Retina (tissue), 1 donor: ENCODE measurements at places on chromosomes 2 and 18.
A peak's percentile ranks its signal among the peaks of the same experiment; 100 is the strongest.

GRCh38 chr2:231123362-231123898, 1.4 kb downstream of the HTR2B start:
- no peak for DNase-seq

DNA sequence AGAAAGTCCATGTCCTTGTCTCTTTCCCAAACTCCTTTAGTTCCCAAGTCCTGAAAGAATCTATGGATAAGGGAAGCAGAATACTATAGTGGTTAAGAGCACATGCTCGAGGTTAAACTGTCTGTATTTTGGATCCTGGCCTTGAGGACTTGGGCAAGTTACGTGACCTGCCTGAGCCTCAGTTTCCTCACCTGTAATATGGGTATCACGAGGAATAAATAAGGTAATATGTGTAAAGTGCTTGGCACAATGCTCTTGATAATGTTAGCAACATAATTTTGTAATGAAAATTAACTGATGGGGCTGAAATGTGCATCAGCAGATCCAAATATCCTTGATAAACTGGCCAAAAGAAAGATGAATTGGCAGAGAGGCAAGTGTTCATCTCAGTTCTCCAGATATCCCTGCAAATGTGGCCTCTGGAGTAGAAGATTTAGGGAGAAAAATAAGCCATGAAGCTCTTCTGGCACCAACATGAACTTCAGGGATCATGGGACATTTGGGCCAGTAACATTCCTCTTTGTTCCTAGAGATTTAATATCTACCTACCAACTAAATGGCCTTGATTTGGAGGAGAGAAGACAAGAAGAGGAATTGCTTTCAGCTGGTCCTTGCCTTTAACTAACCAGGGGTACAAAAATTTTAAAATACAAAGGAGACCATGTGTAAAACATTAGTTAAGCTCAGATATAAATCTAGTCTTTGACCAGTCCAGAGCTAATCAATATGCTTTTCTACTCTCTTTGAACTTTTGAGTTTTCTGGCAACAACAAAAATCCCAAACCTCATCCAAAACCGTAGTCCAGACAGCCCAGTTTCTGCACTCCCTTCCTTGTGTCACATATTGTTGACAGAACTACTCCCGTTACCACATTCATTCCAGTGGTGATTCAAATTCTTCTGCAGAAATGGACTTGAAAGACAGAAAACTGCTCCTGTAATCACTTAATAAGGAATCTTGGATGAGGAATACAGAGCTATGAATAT, 52.7 kb upstream of the EML4 start:
- DNase-seq: no peak

- DNase-seq: no peak
These were observed 69.7 kb downstream of the TGOLN2 start for GRCh38 chr2:85257970-85258605.

- no peak for DNase-seq
These were observed 1.1 kb downstream of the TTL start for GRCh38 chr2:112483042-112483473.

DNA sequence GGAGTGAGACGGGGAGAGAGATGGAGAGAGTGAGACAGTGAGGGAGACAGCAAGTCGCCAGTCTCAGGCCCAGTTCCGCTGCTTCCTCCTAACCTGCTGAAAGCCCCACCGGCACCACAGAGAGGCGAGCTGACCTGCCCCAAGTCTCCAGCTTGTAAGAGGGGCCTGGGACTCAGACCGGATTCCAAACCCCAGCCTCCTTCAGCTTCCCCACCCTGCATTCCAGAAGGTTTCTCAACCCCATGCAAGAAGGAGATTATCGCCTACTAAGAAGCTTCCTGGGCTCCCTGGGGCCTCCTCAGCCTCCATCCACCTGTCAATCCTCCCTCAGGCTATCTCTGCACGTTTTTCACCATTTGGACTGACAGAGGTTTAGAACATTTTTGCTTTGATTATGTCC, 173.1 kb upstream of the RAB6C start:
- DNase-seq: peak; percentile 38

GRCh38 chr2:196238836-196239380, 67.5 kb upstream of the STK17B start:
- no peak for DNase-seq

GRCh38 chr2:207892716-207893402, 123.2 kb upstream of the FZD5 start:
- DNase-seq: no peak

DNA sequence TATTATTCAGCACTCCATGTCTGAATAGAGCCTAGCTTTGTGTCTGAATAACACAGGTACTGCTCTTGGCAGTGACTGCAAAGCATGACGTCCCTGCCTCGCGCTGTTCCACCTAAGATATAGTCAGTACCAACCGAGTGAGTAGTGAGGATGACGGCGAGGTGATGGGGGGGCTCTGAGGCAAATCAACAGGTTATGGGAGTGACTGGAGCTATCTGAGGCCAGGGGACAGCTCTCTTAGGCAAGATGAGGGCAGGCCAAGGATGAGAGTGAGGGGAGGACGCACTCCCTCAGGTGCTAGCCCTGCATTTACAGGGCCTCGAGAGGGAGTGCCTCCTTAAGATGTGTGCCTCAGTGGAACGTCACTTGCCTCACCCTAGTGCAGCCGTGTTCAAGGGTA, 28.1 kb upstream of the NOTO start:
- no peak for DNase-seq

- no peak for DNase-seq
These were observed 207.5 kb upstream of the FBXO11 start for GRCh38 chr2:48113767-48114166.

DNA sequence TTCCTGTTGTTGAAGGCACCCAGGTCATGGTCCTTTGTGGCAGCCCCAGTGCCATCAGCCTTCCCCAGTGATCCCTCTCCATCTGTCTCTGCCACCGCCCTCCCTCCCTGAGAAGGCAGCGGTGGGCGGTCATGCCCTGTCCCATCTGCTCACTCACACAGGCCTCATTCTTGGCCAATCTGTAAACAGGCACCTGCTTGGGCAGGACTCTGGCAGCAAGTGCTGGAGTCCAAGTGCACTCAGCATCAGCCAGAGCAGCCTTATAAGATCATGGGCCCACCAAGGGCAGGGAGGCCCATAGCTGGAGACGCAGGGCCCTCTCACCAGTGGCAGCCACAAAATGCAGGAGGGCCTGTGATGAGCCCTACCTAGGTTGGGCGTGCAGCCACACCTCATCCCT, 140.9 kb downstream of the TWIST2 start:
- DNase-seq: no peak

DNA sequence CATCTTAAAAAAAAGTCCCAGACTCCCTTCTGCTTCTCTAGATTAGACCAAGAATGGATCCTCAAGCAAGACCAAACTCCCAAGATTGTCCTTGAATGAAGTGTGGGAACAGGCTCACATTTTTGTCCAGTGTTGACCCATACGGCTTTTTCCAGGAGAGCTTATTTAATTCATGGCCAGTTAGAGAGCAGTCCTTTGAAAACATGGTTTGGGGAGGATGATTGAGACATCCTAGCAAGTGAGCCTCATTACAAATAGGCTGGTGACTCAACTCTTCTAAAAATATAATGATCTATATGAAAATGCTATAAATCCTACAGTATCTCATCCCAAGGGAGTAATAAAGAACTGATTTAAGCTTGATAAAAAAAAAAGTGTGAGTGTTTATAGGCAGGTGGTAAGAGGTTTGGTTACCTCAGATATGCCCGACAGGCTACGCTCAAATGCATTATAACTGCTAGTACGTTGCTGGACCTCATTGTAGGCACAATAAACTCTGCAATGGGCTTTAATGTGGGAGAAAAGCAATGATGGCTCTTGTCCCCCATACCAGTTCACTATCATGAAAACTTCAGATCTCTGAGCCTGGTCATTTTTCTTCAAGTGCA, 17.0 kb downstream of the ANKRD29 start:
- no peak for DNase-seq

GRCh38 chr2:126658319-126658904, 2.5 kb downstream of the GYPC start:
- no peak for DNase-seq

DNA sequence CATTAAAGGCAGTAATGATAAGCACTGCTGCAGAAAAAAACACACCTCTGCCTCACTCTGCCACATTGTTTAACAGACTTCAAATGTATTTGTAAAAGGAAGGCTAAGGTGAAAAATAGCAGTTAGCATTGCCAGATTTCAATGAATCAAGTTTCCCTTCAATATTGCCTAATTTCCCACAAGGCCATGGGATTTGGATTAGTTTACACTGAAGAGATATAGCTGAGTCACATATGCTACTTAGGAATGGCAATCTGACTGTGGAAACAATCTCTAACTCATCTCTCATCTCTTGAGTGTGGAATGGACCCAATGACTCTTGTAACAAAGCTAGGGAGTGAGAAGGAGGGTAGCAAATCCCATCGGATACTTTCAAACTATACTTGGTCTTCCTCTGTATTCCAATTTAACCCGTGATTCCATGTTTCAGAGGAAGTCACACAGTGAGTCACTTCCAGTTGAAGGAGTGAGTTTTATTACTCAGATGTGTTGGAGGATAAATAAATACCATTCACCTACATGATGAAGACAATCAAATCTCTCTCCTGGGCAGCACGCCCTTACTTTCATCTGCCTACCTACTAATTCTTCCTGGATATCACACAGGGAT, 5.1 kb downstream of the B4GALT6 start:
- no peak for DNase-seq

GRCh38 chr2:216478151-216478550, 20.5 kb upstream of the RPL37A start:
- peak; percentile 13 for DNase-seq

- no peak for DNase-seq
These were observed 324.4 kb upstream of the TNP1 start for GRCh38 chr2:217184242-217184641.

GRCh38 chr2:232480201-232481190, 7.1 kb downstream of the ECEL1 start:
- no peak for DNase-seq

DNA sequence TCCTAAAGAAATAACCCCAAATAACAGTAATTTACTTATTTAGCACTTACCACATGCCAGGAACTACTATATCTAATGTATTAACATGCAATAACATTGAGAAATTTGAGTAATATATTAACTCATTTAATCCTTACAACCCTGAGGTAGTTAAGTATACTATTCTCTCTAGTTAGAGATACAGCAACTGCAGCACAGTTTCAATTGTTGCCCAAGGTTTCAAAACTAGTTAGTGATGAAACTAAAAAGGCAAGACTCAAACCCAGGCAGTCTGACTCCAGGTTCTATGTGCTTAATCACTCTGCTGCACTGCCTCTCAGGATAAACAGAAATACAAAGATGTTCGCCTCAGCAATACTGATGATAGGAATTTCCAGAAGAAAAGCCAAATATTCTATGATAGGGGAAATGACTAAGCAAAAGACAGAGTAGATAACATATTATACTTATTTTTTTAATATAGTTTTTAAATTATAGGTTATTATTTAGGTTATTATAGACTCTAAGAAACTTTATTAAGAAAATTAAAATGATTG, 88.0 kb downstream of the SS18 start:
- no peak for DNase-seq
